ENCODE measurements at places on chromosomes 4 and X.

DNA sequence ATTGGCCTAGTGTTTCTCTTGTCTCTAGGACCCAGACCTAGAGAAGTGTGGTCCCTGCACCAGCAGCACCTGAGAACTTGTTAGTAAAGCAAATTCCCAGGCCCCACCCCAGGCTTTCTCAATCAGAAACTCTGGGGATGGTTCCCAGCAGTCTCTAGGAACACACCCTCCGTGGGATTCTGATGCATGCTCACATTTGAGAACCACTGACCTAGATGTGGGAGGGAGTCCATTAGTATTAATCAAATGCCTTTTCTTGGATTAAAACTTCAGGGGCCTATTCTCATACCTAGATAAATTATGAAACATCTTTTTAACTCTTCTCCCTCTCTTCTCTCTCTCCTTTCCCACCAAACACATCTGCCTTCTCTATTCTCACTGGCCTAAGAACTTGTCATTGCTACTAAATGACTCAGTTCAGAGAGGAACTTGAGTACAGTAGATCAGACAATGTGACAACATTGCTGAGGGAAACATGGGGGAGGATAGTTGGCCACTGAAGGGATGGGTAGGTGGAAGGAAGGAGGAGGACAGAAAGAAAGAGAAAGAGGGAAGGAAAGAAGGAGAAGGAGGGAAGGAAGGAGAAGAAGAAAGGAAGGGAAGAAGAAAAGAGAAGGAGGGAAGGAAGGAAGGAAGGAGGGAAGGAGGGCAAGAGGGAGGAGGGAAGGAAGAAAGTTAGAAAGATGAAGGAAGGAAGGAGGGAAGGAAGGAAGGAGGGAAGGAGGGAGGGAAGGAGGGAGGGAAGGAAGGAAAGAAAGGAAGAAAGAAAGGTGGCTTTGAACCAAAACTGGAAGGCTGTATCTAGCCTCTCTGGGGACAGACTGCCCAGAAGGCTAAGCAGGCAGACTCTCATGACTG is 132.7 kb upstream of the MAP3K15 start:
- no peak for DNase-seq

DNA sequence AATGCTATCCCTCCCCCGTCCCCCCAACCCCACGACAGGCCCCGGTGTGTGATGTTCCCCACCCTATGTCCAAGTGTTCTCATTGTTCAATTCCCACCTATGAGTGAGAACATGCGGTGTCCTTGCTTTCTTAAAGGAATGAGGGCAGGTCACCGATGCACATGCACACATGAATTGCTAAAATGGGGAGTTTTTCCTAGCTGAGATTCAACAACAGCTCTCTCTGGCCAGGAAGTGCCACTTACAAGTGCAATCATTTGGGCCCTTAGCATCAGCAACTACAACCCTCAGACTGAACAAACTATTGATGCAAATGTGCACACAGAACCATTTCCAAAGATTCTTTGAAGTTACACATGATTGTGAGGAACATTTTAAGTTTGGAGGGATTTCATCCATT is 95.7 kb upstream of the IQCM start:
- no peak for DNase-seq

DNA sequence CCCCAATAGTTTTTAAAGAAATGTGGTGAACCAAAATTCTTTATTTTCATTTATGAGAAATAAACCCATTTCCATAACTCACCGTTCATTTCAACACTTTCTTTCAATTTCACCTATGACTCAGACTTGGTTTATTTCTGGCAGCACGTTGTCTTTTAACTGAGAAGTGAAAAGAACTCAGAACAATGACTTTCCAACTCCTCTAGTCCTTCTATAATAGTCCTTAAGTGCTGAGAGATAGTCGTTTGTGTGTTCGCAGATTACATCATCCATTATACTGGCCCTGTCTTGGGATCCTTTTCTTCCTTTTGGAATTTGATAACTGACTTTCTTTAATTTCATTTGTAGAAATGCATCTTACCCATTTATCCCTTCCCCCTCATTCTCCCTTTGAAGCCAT is 113.6 kb downstream of the GLUD2 start:
- DNase-seq: no peak

GRCh38 chr4:99403380-99404184 is 31.6 kb downstream of the ADH7 start:
- no peak for DNase-seq

- DNase-seq: no peak
Measured at GRCh38 chr4:101451086-101451485, 103.8 kb upstream of the PPP3CA start.

DNA sequence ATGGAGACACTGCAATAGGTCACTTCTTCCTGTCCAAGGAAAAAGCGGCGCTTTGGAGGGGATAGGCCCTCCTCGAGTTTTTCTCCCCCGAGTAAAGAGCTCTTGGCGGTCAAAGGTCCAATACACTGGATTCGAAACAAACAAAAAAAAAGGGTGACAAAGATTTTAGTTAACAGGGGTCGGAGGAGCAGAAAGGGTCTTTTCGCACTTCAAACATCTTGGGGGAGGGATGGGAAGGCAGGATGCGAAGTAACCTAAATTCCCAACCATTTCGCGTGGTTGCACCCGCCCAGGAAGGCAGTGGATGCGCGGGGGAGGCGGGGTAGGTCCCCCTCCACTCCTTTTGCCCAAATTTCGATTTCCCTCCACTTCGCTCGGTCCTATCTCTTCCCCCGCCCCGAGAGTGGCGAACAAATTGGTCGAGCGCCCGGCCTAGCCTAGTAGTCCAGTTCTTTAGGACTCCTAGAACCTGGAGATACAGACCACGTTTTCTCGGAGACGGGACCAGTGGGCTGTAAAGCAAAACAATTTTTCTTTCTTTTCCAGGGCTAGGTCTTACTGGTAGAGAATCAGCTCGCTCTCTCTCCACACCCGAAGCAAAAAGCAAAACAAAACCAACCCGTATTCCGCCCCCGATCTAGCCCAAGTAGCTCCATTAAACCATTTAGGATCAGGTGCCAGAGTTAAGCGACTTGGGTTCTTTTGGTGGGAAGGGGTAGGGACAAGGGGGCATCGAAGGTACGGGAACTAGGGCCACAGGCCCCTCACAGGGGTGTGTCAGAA is 2.0 kb upstream of the STAG2 start:
- no peak for DNase-seq

Data from CD14-positive monocyte (primary cell).